ENCODE measurements at places on chromosomes 5 and 9.

GRCh38 chr5:148968311-148968710 is 94.6 kb downstream of the SH3TC2 start:
- no peak for DNase-seq

DNA sequence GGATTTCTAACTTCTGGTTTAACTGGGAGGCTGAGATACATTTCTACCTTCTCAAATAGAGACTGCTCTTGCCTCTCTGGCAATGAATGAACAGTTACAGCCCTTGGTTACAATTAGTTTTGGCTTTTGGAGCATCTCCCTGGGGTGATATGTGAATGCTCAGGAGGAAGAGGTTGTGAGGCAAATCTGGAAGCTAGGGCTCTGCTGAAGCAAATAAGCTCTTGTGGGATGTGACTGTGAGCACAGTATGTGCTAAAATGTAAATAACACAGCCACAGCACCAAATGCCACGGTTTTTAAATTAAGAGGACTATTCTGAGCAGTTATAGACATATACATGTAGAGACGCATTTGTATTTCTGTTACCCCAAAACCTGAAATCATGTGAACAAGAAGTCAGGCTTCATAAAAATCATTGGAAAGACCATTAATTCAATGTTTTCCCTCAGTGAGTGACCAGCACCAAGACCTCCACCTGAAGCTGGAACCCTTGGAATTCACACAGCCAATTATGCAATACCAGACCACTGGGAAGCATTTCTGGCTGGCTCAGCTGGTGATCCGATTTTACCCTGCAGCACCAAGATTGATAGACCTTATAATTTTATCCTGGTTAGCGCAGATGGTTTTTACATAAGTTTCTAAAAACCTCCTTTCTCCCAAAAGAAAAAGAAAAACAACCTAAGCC is 3.0 kb upstream of the SLC44A1 start:
- DNase-seq: no peak

DNA sequence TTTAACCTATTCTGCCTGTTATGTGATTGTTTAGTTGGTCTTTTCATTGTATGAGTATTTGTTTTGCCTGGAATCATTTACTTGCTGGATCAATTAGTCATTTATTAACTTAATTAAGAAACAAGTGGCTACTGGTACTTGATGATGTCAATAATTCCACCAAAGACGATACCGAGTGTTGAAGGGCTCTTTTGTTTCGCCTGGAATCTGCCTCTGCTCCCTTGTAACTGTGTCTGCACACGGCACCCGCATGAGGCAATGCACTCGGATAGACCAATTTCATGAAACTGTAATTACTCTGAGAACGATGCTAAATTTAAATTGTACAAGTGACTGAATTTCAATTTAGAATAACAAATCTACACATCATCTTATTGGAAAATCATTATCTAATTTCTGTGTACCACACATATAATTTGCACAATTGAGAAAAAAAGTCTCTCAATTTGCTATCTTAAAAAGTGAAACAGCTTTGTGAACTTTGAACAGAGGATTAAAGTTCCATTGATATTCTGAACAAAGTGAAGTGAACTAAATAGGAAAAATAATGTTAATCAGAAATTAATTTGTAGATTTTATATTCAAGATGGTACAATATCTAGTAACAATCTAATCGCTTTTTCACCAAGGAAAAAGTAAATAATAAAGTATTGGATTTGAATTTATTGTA is 143.2 kb downstream of the CTNND2 start:
- DNase-seq: no peak

DNA sequence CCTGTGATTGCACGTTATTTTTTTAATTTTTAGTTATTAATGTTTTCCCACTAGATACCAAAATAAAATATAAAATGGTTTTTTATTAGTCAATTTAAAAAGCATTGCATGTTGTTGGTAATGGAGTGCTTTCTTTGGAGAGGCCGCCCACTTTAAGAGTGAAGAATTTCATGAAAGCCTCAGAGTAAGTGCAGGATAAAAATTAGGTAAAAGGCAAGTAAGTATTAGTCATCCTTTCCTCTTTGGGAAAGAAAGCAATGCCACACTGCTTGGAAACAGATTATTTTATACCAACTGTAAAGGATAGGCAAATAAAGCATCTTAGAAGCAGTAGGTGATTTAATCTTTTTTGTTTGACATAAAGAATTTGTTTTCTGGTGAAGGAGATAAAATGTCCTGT is 62.9 kb downstream of the HSD17B4 start:
- DNase-seq: peak; percentile 33

GRCh38 chr5:33931136-33931535 is 5.0 kb upstream of the RXFP3 start:
- DNase-seq: no peak

GRCh38 chr9:131370638-131371037 is 23.2 kb upstream of the PRRC2B start:
- DNase-seq: no peak

- DNase-seq: no peak
Measured at GRCh38 chr5:151674626-151675610, 11.8 kb downstream of the SPARC start.

Data from stromal cell of bone marrow (primary cell).